ENCODE measurements at places on chromosomes 3 and 15. TPM values are rescaled to one million over a fixed set of nuclear protein-coding genes. Genes with fewer than 3 reads are reported as not detected.

Gene NR1I2
- total RNA-seq = not detected

GRCh38 chr15:63048776-63049665 lies 6.5 kb downstream of the TPM1 start:
- peak; percentile 72 for DNase-seq

GRCh38 chr3:176840641-176841286 lies 356.5 kb downstream of the TBL1XR1 start:
- no peak for DNase-seq

GRCh38 chr15:68700455-68701123 lies 120.1 kb downstream of the ANP32A start:
- peak; percentile 55 for DNase-seq

- DNase-seq = peak; percentile 86
These were observed 124.8 kb downstream of the MYLK start for GRCh38 chr3:123759311-123759710.

Measured in M059J (cell line).